Chondrocyte (in vitro differentiated cells): ENCODE measurements at places on chromosomes 16 and 17. TPM values are rescaled to one million over a fixed set of nuclear protein-coding genes. Genes with fewer than 3 reads are reported as not detected.
A peak's percentile ranks its signal among the peaks of the same experiment; 100 is the strongest.

ITGB3 gene
- total RNA-seq, result 0.85 to 11.4 TPM (median 10.5 TPM) in 3 replicates

DNA sequence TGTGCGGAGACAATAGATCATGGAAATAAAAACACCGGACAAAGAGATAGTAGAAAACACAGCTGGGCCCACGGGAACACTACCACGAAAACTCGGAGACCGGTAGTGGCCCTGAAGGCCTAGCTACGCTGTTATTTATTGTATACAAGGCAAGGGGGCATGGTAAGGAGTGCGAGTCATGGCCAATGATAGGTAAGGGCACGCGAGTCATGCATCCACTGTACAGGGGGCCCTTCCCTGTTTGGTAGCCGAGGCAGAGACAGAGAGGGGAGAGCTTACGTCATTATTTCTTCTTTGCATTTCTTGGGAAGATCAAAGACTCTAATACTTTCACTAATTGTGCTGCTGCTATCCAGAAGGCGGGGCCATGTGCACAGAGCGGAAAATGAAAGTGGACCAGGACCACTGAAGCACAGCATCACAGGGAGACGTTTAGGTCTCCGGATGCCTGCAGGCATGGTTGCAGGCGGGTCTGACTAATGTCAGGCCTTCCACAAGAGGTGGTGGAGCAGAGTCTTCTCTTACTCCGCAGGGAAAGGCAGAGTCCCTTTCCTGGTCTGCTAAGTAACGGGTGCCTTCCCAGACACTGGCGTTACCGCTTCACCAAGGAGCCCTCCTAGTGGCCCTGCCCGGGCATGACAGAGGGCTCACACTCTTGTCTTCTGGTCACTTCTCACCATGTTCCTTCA is 74.4 kb upstream of the ARL4D start:
- no peak for DNase-seq
- H3K4me3 ChIP-seq, result no peak overlapping the region
- no peaks in the 10 kb centered on the region for H3K27me3 ChIP-seq
- no peaks in the 10 kb centered on the region for H3K36me3 ChIP-seq
- H3K4me1 ChIP-seq, result peaks cover 14% of the 10 kb centered on the region

EFCAB13 gene
- 1.5 to 3.2 TPM (median 2.5 TPM) in 3 replicates for total RNA-seq

C17orf50 gene
- total RNA-seq, result not detected in 3 replicates

DNA sequence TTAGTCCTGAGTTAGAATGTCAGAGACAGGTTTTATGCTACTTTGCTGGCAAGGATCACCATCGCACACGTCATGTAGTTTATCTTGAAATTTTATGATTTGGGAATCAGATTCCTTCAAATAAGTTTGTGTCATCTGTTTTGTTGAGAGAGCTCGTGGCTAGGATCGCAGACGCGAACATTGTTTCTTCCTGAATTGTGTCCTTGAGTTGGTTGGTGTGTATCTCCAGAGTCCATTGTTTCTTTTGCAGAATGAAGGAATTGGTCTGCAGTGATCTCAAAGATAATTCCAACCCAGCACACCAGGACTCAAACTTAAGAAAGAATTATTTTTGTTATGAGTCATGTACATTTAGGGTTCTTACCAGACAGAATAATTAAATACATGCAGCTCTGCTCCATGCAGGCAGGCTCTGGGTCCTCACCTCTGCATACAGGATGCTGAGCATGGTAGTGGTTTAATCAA is 51.6 kb downstream of the PRKCA start:
- H3K4me3 ChIP-seq, result no peak overlapping the region
- peak overlapping the region; percentile 17 for H3K27ac ChIP-seq
- no peaks in the 10 kb centered on the region for H3K36me3 ChIP-seq
- H3K4me1 ChIP-seq, result peaks cover 56% of the 10 kb centered on the region

GUCY2D gene
- total RNA-seq, result not detected in 3 replicates

DNA sequence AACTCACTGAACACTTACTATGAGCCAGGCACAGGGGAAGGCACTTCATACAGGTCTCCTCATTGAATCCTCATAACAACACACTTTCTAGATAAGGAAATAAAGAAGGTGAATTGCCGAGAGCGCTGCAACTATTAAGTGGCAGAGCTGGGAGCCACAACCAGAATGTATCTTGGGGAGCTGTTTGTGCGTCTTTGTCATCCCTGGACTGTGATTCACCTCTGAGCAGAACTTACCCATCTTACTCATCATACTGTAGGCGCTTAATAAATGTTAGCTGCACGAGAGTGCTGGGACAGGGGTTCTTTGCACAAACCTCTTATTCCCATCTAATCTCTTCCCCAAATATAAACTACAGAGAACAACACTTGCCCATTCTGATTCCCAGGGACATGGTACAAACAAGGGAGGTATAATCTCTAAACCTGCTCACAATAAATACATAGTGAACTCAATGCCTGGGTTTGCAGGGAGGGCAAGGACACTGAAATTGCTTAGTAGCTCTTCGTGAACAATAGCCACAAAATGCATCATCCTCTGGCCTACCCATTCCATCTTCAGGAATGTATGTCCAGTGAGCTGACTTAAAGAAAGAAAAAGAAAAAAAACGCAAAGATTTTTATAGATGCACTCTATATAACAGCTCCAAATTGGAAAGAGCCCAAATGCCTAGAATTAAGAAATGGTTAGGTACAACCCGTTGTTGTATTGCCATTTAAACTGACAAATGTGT is 43.0 kb downstream of the MYO18A start:
- H3K4me3 ChIP-seq, result no peak overlapping the region
- H3K27ac ChIP-seq, result no peak overlapping the region
- no peak for DNase-seq
- no peaks in the 10 kb centered on the region for H3K36me3 ChIP-seq
- no peaks in the 10 kb centered on the region for H3K27me3 ChIP-seq

CCL1 gene
- total RNA-seq, result not detected in 3 replicates

- peaks cover 1% of the 10 kb centered on the region for H3K36me3 ChIP-seq
- H3K27ac ChIP-seq, result no peak overlapping the region
- no peak overlapping the region for H3K4me3 ChIP-seq
- H3K27me3 ChIP-seq, result peaks cover 71% of the 10 kb centered on the region
- no peak for DNase-seq
These were observed 215.3 kb downstream of the RBFOX3 start for GRCh38 chr17:79395545-79395944.

MMP25 gene
- total RNA-seq, result 0.34 TPM in 1 of 3 replicates, not detected in the others

DNA sequence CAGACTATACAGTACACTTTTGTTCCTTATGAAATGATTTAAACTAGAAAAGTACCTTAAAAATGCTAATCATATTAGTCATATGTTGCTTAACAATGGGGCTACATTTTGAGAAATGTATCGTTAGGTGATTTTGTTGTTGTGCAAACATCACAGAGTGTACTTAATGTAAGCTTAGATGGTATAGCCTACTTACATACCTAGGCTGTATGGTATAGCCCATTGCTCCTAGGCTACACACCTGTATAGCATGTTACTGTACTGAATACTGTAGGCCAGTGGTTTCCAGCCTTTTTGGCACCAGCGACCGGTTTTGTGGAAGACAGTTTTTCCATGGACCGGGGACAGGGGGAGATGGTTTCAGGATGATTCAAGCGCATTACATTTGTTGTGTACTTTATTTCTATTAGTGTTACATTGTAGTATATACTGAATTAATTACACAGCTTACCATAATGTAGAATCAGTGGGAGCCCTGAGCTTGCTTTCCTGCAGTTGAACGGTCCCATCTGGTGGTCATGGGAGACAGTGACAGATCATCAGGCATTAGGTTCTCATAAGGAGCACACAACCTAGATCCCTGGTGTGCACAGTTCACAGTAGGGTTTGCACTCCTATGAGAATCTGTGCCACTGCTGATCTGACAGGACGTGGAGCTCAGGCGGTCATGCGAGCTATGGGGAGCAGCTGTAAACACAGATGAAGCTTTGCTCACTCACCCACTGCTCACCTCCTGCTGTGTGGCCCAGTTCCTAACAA is 35.0 kb upstream of the MRC2 start:
- no peaks in the 10 kb centered on the region for H3K27me3 ChIP-seq
- H3K27ac ChIP-seq, result peak overlapping the region; percentile 73
- peaks cover 13% of the 10 kb centered on the region for H3K4me1 ChIP-seq
- no peak for DNase-seq
- no peak overlapping the region for H3K4me3 ChIP-seq

HBA1 gene
- total RNA-seq, result not detected in 3 replicates

GRCh38 chr16:86347090-86347489 is 163.2 kb upstream of the FOXF1 start:
- no peak overlapping the region for H3K4me3 ChIP-seq
- no peak for DNase-seq
- no peaks in the 10 kb centered on the region for H3K4me1 ChIP-seq

DNA sequence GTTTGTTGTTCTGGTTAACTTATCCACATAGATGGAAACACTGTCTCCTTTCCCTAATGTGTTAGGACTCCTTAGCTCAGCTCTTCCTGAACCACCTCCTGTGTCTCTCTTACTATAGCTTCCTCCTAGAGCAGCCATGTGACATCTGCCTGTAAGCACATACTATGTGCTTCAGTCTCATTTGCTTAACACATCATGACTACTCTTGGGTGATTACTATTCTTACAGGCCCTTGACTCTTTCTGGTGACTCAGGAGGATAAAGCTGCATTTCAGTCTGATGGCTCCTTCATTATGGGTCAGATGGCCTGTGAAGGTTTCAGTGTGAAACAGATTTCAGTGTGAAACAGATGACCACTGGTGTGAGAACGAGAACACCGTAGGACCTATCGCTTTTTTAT is 320 bp upstream of the KRTAP4-2 start:
- no peaks in the 10 kb centered on the region for H3K36me3 ChIP-seq
- H3K4me3 ChIP-seq, result no peak overlapping the region
- H3K27ac ChIP-seq, result no peak overlapping the region
- peaks cover 3% of the 10 kb centered on the region for H3K27me3 ChIP-seq
- no peak for DNase-seq
- no peaks in the 10 kb centered on the region for H3K4me1 ChIP-seq

- peaks cover 13% of the 10 kb centered on the region for H3K36me3 ChIP-seq
- no peak overlapping the region for H3K27ac ChIP-seq
- no peak for DNase-seq
These were observed 17.8 kb downstream of the EIF4A3 start for GRCh38 chr17:80129006-80129565.

OSGIN1 gene
- 1.3 to 2.8 TPM (median 2.5 TPM) in 3 replicates for total RNA-seq

DNA sequence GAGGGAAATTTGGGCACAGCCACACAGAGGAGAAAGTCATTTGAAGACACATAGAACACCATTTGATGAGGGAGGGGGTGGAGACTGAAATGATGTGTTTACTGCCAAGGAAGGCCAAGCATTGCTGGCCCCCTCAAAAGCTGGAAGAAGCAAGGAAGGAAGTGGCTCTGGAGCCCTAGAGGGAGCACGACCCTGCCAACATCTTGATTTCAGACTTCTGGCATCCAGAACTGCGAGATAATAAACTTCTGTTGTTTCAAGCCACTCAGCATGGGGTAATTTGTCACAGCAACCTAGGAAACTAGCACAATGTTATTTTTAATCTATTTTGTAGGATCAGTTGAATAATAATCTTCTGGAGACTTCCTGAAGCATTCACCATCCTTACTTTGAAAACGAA is 314.8 kb upstream of the GOT2 start:
- no peaks in the 10 kb centered on the region for H3K27me3 ChIP-seq
- H3K36me3 ChIP-seq, result no peaks in the 10 kb centered on the region
- H3K27ac ChIP-seq, result no peak overlapping the region
- H3K4me1 ChIP-seq, result no peaks in the 10 kb centered on the region

CYBA gene
- total RNA-seq, result 13.4 to 55.1 TPM (median 51.7 TPM) in 3 replicates

DNA sequence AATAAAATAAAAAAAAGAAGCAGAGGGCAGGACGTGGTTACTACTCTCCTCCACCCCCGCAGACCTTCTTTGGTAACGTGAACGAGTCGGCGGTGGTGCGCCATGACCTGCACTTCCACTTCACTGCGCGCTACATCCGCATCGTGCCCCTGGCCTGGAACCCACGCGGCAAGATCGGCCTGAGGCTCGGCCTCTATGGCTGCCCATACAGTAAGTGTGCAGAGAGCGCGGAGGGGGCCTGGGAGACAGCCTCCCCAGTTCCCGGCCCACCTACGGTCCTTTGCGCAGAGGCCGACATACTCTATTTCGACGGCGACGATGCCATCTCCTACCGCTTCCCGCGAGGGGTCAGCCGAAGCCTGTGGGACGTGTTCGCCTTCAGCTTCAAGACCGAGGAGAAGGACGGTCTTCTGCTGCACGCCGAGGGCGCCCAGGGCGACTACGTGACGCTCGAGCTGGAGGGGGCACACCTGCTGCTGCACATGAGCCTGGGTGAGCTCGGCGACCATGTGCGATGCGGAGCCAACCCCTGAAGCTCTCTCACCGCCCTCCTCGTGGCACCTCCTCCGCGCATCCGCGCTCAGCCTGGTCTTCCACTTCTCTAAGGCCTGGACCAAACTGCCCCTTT is 2.7 kb downstream of the CNTNAP1 start:
- H3K27ac ChIP-seq, result no peak overlapping the region
- H3K27me3 ChIP-seq, result no peaks in the 10 kb centered on the region
- no peak overlapping the region for H3K4me3 ChIP-seq
- DNase-seq, result no peak
- peaks cover 27% of the 10 kb centered on the region for H3K4me1 ChIP-seq

DNA sequence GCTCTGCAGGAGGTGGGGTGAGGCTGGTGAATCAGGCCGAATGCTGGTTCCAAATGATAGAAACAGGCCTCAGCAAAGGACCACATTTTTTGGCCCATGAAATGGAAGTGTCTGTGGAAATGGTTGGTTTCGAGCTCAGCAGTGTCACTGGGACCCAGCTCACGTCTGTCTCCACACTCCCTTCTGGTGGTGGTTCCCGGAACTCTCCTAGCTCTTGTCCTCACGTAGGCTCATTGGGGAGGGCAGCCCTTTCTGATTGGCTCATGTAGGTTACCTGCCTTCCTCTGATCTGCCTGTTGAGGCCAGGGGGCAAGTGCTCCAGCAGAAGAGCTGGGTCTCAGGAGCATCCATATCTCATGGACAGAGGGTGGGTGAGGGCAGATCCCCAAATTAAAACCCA is 4.0 kb downstream of the ALG1 start:
- no peaks in the 10 kb centered on the region for H3K27me3 ChIP-seq
- H3K36me3 ChIP-seq, result peaks cover 10% of the 10 kb centered on the region
- H3K4me1 ChIP-seq, result peaks cover 22% of the 10 kb centered on the region
- no peak overlapping the region for H3K4me3 ChIP-seq
- H3K27ac ChIP-seq, result no peak overlapping the region
- peak; percentile 34 for DNase-seq

DNAI2 gene
- not detected in 3 replicates for total RNA-seq

- H3K27me3 ChIP-seq, result peaks cover 23% of the 10 kb centered on the region
- no peak for DNase-seq
- H3K27ac ChIP-seq, result no peak overlapping the region
- H3K4me3 ChIP-seq, result peak overlapping the region; percentile 17
- H3K36me3 ChIP-seq, result peaks cover 5% of the 10 kb centered on the region
These were observed 14.4 kb upstream of the CDIPT start for GRCh38 chr16:29877266-29877961.

- no peaks in the 10 kb centered on the region for H3K36me3 ChIP-seq
- H3K4me3 ChIP-seq, result no peak overlapping the region
- DNase-seq, result no peak
These were observed 511.0 kb upstream of the CDH5 start for GRCh38 chr16:65855171-65856145.
